ENCODE measurements at places on chromosomes 1 and 21.
A peak's percentile ranks its signal among the peaks of the same experiment; 100 is the strongest.

DNA sequence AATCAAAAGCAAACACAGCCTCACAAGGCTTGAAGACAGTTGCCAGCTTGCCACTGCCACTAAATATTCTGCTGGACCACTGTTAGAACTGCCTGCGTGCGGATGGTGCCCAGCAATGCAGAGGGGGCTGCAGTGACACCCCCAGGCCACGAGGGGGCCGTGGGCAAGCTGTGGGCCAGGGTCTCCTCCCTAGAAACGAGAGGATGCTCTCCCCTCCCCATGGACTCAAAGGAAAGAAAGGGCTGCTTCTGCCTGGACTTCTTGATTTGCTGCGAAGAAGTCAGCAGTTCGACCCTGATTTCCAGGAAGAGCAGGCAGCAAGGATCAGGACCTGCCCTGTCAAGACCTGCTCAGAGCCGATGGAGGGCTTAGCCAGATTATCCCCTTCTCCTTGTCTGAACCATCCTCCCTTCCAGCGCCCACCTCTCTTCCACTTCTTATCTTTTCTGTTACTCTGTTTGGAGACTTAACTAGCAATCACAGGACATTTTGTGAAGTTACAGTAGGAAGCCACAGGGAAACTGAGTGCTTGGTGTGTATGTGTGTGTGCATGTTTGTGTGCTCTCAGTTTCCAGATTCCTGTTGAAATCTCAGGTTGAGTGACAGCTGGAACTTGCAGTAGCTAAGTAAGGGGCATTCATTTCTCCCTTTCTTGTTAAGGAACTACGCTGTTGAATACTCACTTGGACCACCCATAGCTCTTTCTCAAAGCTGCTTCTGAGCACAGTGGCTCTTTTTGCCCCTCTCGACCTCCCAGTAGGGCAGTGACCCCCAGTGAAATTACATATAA lies 2.7 kb downstream of the MAN1C1 start:
- peak; percentile 51 for DNase-seq

DNA sequence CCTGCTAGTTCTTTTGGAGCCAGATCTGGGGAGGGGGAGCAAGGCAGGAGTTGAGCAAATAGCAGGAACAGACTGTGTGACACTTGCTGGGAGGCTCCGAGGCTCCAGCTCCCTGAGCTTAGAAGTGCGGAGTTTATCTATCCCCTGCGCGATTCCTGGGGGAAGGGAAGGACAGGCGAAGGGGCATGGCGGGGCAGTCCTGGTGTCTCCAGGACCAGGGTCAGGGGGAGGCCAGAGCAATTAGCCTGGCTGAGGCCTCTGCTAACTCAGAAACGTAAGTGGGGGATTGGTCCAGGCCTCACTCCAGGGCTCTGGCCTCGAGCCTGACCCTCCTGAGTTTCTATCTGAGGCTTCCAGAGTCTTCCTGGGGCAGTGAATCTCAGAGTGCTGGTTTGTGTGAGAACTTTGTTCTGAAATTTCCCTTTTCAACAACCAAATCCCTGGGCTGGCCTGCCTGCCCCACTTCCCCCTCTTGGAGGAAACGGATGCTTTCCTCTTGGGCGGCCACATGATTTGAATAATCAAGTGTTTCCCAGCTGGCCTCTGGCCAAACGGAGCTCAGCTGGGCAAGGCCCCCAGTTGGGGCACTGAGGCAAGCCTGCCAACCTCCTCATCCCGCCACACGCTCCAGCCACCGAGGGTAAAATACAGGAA lies 15.6 kb downstream of the ALPL start:
- DNase-seq, result no peak

GRCh38 chr1:37068897-37069296 lies 34.6 kb upstream of the GRIK3 start:
- peak; percentile 62 for DNase-seq

DNA sequence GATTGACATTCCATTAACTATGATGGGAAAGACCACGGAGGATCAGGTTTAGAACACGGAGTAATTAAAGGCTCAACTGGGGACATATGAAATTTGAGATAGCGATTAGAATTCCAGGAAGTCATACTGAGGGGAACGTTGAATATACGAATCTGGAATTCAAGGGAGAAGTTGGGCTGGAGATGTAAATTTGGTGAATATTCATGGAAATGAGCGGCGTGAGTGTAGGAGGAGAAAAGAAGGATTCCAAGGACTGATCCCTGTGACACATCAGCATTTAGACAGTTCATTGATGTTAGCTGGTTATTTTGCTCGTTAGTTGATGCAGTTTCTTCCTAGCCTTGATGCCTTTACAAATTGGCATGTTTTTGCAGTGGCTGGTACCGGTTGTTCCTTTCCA lies 242.8 kb upstream of the KIAA0040 start:
- no peak for DNase-seq

DNA sequence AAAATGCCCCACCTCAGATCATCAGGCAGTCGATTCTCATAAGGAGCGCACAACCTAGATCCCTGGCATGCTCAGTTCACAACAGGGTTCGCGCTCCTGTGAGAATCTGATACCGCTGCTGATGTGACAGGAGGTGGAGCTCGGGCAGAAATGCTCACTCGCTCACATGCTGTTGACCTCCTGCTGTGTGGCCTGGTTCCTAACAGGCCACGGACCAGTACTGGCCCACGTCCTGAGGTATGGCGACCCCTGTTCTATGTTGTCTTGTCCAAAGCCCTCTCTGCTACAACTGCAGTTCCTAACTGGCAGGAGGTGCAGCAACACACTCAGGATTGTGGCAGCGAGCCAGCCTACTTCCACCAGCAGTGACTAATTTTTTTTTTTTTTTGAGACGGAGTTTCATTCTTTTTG lies 70.6 kb downstream of the CLSTN1 start:
- DNase-seq, result peak; percentile 29

DNA sequence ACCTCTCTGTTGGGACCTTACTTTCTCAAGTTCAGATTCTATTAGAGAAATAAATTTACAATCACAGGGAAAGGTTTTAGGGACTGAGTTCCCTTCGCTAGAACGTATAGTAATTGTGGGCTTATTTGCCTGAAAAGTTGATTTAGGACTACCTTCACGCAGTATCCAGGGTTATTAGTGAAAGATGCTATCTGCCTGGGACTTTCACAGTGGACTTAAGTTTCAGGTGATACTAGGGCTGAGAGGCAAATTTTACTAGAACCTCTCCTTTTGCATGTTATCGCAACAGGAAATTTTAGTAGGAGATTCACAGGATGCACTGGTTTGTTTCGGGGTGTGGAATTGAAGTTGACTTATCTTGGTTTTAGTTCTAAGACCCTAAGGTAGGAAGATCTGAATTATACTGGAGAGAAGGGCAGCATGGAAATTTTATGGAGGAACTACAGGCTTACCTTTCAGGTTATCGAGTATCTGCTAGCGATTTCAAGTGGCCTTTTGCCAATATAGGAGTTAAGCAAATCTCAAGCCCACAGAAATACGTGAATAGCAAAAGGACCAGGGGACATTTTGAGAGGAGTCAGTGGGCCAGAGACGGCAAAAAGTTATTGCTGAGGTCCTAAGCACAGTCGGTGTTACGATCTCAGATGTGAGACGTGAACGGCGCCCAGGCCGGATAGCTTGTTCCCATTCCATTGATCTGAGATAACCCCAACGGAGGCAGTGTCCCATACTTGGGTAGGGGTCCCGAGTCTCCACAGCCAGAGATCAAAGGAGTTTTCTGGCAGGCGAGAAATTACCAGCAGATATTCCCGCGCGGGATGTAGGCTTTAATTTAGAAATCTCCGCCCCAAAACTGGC lies 723 bp upstream of the GNAI3 start:
- no peak for DNase-seq

- no peak for DNase-seq
Measured at GRCh38 chr1:150876119-150876454, 312 bp downstream of the ARNT start.

GRCh38 chr1:176542352-176542751 lies 79.4 kb downstream of the PAPPA2 start:
- DNase-seq, result no peak

- no peak for DNase-seq
Measured at GRCh38 chr1:151993734-151994496, at the start of gene S100A10. TSS of gene S100A10 (minus strand) at chr1:151993859. CDS start at chr1:151986230, 7,629 bp downstream.

GRCh38 chr1:156233426-156234127 lies 8.4 kb upstream of the BGLAP start:
- no peak for DNase-seq

- DNase-seq, result peak; percentile 24
Measured at GRCh38 chr1:174954671-174955669, 44.8 kb upstream of the CACYBP start.

DNA sequence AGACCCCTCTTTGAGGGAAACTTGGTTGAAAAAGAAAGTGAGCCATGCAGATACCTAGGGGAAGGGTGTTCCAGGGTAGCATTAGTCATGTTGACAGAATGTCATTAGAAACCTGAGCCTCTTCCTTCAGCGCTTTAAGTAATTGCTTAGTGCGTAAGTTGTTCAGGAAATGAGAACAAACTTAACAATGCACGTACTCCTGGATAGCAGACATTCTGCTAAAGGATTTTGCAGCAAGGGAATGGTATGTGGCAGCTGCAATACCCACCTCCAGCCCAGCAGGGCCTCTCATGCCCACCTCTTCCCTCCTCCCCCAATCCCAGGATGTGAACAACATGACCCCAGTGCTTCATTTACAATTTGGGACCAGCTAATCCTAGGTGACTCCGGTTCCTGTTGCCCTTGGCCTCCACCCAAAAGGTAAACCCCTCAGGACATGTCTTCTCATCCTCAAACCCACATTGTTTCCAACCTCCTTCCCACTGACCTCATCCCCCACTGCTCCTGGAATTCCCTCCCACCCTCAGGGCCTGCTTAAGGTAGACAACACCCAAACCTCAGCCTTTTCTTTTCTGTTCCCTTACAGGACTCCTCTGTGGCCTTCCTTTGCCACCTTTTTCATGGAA lies 98.0 kb upstream of the BCAR3 start:
- no peak for DNase-seq

DNA sequence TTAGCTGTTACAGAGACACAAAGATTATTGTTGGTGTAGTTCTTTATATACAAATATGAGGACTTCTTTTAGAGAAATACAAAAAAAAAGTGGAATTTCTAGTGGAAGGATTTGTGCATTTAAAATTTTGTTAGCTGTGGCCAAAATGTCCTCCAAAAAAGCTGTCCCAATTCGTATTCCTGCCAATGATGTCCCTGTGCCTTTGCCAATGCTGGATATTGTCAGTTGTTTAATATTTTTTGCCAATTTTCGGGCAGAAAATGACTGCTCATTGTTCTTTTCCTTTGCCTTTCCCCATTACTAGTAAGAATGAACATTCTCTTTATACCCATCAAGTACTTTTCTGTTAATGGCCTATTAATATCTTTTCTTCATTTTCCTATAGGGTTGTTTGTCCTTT lies 110.0 kb upstream of the HOOK1 start:
- no peak for DNase-seq

DNA sequence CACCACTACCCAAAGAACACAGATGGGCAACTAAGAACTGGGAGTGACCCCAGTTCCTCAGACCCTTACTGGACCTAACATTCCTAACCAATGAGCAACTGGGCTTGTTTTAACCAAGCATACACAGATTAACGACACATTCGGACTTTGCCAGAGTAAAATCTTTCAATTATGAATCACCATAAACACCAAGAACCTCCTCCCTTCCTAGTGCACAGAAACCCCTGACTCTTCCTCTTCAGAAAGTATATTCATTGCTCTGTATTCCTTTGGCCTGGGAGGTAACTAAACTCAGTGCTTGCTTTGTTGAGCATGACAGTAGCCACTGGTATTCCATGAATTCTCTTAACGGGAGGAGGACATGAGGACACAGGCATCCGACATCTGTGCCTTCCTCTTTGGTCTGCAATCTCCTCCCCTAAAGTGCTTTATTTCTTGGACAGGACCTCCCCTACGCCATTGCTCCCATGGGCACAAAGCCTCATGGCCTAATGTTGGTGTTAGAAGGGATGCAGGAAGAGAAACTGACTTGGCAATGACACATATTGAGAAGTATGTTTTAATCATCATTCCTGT lies 42.7 kb downstream of the SEC16B start:
- DNase-seq, result no peak

GRCh38 chr1:236663934-236664333 lies 22.4 kb upstream of the ACTN2 start:
- no peak for DNase-seq

- no peak for DNase-seq
Measured at GRCh38 chr1:29281571-29281970, 45.2 kb downstream of the PTPRU start.

- no peak for DNase-seq
Measured at GRCh38 chr1:55888685-55889317, 673.6 kb upstream of the USP24 start.

- DNase-seq, result no peak
Measured at GRCh38 chr1:240794046-240794843, 182.3 kb upstream of the GREM2 start.

DNA sequence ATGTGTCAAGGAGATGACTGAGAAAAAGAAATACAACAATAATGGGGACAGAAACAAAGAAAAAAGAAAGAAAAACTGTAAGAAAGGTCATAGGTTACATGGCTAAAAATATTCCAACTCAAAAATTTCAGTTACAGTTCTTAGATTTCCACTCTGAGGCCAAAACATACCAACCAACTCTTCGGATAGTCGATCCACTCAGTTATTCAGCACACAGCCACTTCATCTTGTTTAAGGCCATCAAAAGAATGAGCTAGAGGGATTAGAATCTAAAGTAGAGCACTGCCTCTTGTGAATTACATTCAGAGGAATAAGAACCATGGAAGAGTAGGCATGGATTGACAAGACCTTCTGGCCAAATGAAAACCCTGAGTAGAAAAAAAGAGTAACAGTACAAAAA lies 277.0 kb downstream of the MRPL39 start:
- DNase-seq, result no peak

GRCh38 chr1:175564723-175565122 lies 178.7 kb downstream of the TNR start:
- no peak for DNase-seq

DNA sequence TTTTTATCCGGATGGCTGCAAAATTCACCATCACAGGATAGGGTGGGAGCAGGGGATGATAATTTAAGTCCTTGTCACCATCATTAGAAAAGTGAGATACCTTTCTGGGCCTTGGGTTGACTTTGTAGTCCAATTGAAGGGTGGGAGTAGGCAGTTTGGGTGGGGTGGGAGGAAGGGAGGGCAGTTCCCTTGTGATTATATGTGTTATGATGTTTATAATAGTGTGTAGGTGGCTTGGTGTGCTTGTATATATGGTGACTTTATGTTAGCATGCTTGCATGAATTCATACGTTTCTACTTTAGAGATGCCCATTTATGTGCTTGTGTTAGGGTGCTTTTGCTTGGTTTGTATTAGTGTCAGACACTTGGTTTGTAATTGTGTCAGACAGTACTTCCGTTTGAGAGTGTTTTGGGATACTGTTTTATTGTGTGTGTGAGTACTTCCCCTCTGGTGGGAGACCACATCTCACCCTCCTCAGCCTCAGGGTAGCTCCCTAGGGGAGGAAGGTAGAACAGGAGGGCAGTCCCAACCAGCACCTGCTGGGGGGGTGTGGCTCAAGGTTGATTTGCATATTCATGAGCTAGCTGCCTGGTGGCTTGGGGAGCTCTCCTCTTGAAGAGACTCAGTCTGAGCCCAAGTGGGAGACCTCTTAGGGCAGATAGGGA lies 6.3 kb upstream of the POU3F1 start:
- DNase-seq, result no peak

GRCh38 chr1:61836649-61837048 lies 94.4 kb downstream of the PATJ start:
- no peak for DNase-seq
